ENCODE measurements at places on chromosomes 1 and 21.

GRCh38 chr21:38533887-38534286, 35.6 kb upstream of the ERG start:
- no peak for DNase-seq

- DNase-seq = no peak
These were observed 193.7 kb upstream of the OLFM3 start for GRCh38 chr1:102190429-102190828.

GRCh38 chr1:28775121-28775942, 36.6 kb upstream of the OPRD1 start:
- DNase-seq = peak; percentile 62

DNA sequence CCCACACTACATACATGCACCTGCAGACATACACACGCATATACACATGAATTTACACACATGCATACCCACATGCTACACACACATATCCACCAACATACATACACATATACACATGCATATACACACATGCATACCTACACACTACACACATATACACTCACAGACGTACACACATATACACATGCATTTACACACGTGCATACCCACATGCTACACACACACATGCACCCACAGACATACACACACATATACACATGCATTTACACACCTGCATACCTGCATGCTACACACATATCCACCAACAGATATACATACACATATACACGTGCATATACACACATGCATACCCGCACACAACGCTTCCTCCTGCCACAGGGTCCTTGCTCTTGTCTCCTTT, 61.2 kb upstream of the SLC25A33 start:
- no peak for DNase-seq

GRCh38 chr1:159783724-159784123, 3.0 kb downstream of the DUSP23 start:
- DNase-seq = no peak

DNA sequence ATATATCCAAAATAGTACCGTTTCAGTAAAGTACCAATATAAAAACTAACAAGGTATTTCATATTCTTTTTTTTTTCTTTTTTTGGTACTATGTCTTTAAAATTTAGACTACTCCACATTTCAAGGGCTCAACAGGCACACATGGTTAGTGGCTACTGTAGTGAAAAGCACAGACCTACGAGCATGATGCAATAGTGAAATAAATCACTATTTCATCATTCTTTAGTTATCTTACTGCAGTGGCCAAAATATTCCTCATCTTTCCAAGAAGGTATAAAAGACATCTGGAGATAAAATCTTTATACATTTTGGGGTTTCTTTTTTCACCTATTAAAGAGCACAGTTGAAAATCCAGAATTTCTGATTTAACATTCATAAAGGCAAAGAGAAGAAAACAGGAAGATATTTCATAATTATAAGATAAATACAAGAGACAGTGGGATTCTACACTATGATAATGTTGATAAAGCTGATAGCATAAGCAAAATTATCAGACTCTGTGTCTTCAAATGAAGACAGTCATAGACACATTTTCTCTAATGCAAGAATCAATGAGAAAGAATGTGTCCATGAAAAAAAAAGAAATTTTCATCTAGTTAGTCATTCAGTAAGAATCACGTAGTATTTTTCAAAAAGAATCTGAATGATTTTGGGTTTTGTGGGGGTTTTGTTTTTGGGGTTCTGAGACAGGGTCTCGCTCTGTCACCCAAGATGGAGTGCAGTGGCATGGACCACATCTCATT, 41.9 kb downstream of the CEP170 start:
- no peak for DNase-seq

- DNase-seq = no peak
These were observed 75.4 kb upstream of the CD5L start for GRCh38 chr1:157916887-157917570.

GRCh38 chr1:201466492-201466891, 2.5 kb downstream of the PHLDA3 start:
- no peak for DNase-seq

DNA sequence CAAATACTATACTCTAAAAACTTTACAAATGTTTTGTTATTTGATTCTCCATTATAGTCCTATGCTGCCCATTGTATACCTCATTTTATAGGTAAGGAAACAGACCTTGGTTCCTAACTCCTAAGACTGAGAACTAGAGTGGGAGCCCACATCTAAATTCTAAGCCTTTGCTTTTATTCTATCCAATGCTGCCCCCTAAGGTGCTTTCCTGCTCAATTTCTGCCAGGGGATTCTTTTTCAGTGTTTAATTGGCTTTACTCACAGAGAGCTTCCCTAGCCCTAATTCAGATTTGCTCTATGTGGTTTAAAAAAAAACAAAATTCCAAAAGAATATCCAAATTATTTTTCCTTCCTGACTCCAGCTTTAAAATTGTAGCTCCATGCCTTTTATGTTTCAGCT, 64.5 kb downstream of the KIF14 start:
- DNase-seq = no peak

DNA sequence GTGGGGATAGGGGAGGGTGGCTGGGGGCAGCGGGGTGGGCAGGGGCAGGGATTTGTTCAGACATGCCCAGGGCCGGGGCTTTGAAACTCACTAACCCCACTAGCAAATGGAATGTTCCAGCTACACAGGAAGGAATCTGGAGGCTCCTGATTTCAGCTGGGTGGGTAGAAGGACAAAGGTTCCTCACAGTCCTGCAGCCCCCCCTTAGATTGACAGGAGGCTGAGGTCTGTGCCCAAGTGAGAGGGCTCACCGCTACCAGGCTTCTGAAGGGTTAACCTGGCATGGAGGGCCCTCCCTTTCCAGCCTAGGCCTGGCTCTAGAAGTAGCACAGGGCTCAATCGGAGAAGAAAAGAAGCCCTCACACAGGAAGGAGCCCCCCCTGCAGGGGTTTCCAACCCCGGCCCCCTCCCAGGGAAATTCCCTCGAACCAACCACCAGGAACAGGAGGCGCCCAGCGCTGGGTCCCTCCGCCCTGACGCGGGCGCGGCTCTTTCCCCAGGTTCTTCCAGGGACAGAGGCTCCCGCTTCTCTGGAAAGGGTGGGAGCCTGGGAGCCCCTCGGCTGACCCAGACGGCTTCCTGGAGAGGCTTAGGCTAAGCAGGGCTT, 3.3 kb downstream of the EPHA2 start:
- no peak for DNase-seq

- no peak for DNase-seq
These were observed 2.7 kb downstream of the DIO1 start for GRCh38 chr1:53896635-53897229.

- no peak for DNase-seq
These were observed 13.3 kb upstream of the CASQ2 start for GRCh38 chr1:115781851-115782250.
